Prostate gland (tissue), 2 donors: ENCODE measurements at places on chromosomes 16 and 17. TPM values are rescaled to one million over a fixed set of nuclear protein-coding genes. Genes with fewer than 3 reads are reported as not detected.
A peak's percentile ranks its signal among the peaks of the same experiment; 100 is the strongest.

GRCh38 chr17:72332367-72332766 is 211.5 kb downstream of the SOX9 start:
- H3K4me3 ChIP-seq, result no peak overlapping the region
- no peak overlapping the region for H3K27ac ChIP-seq
- no peak for DNase-seq
- no peaks in the 10 kb centered on the region for H3K36me3 ChIP-seq
- H3K4me1 ChIP-seq, result no peaks in the 10 kb centered on the region

DNA sequence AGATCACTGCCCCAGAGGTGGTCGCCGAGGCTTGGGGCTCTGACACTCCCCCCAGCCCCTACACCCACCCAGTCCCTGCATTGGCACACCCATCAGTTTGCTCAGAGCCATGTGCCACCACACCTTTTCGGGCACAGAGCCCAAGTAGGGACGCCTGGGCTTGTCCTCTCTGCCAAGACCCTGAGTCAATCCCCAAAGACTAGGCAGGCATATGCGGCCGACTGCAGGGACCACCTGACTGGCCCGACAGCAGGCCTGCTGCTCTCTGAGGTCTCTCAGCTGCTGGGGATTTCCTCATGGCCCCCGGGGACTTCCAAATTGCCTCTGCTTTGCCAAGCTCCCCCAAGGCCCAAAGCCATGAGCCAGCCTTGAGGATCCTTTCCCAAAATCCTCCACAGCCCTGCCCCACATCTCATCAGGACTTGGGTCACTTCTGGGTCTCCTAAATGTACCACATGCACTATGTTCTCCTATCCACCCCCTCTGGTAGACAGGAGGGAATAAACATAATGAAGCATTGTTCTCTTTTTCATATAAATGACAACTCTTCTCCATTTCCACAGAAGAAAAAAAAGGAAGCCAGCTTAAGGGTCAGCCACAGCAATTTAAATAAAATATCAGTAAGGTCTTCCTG is 30.6 kb downstream of the MYO18A start:
- no peaks in the 10 kb centered on the region for H3K36me3 ChIP-seq
- DNase-seq, result peak; percentile 48
- H3K4me3 ChIP-seq, result peak overlapping the region; percentile 41
- peak overlapping the region; percentile 74 for H3K27ac ChIP-seq

GRCh38 chr16:11735787-11736186 is 6.9 kb downstream of the TXNDC11 start:
- no peaks in the 10 kb centered on the region for H3K36me3 ChIP-seq
- H3K27ac ChIP-seq, result no peak overlapping the region
- no peak overlapping the region for H3K4me3 ChIP-seq
- H3K27me3 ChIP-seq, result no peaks in the 10 kb centered on the region
- no peak for DNase-seq

DNA sequence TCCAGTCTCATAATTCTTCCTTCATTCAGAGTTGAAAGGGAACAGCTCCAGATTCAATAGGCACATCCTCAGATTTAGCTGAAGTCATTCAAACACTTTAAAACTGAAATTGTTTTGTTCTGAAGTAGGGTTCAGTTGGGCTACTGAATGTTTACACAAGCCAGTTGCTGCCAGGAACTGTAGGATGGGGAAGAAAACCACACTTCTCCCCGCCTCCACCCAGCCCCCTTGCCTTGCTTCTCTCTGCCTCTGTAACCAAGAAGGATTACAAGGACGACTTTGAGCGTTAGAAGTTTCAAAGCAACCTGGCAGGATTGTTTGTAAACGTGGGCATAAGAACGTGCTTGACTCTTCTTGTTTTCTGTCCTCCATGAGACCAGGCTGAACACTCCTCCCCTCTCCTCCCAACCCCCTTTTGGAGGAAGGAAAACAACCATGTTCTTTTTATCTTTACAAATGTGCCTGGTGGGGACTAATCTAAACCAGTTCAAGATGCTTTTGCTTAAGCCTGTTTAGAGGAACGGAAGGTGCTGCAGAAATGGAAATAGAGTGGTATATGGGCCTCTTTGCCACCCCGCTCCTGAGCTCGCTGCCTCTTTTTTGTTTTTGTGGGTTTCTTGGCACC is 287.9 kb downstream of the FTO start:
- peak overlapping the region; percentile 56 for H3K27ac ChIP-seq
- H3K27me3 ChIP-seq, result no peaks in the 10 kb centered on the region
- H3K4me3 ChIP-seq, result no peak overlapping the region
- DNase-seq, result peak; percentile 51

DNA sequence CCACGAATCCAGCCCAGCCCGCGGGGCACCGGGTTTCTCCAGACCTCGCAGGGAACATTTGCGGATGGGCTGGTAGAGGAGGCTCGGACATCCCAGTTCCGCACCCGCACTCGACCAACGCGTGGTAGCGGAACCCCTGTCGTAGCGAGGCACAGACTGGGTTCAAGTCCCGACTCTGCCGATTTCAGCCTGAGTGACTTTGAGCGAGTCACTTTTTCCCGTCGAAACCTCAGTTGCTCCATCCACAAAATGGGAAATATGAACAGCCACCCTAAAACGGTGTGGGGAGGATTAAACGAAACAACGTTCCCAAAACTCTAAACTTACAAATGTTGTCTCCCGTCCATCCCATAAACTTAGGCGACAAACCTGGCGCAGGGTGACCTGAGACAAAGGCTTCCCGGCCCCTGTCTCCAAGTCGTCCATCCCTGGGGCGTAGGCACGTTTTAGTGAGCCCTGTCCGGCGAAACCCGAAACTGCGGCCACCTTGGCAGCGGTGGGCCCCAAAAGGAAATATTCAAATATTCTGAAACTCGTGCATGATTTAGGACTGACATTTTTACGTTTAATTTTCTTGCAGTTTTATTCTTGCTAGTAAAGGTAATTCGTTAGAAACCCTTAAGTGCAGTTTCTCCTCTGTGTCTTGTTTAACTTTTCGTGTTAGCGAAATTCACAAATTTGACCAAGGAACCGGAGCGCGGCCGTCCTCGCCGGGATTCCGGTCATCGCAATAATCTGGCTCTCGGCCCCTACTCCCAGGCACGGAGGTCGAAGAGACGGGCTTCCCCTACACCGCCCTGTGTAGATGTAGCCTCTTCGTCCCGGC is 1.9 kb upstream of the MLLT6 start:
- no peaks in the 10 kb centered on the region for H3K36me3 ChIP-seq
- H3K4me1 ChIP-seq, result peaks cover 4% of the 10 kb centered on the region
- H3K4me3 ChIP-seq, result peak overlapping the region; percentile 86

GRCh38 chr16:70391881-70392481 is 45.3 kb downstream of the DDX19A start:
- H3K4me1 ChIP-seq, result no peaks in the 10 kb centered on the region
- H3K27ac ChIP-seq, result no peak overlapping the region
- no peak for DNase-seq

- no peaks in the 10 kb centered on the region for H3K36me3 ChIP-seq
- DNase-seq, result no peak
- H3K4me1 ChIP-seq, result peaks cover 28% of the 10 kb centered on the region
- no peaks in the 10 kb centered on the region for H3K27me3 ChIP-seq
- H3K27ac ChIP-seq, result peak overlapping the region; percentile 91
- H3K4me3 ChIP-seq, result peak overlapping the region; percentile 86
Observed at GRCh38 chr17:18315562-18315922, 449 bp downstream of the SMCR8 start.

GRCh38 chr17:64442541-64442971 is 6.4 kb upstream of the MILR1 start:
- H3K36me3 ChIP-seq, result no peaks in the 10 kb centered on the region
- H3K4me3 ChIP-seq, result no peak overlapping the region
- H3K27ac ChIP-seq, result no peak overlapping the region
- no peaks in the 10 kb centered on the region for H3K27me3 ChIP-seq

- DNase-seq, result no peak
- H3K4me3 ChIP-seq, result no peak overlapping the region
- no peaks in the 10 kb centered on the region for H3K27me3 ChIP-seq
- H3K36me3 ChIP-seq, result no peaks in the 10 kb centered on the region
Observed at GRCh38 chr16:71426880-71427615, 14.8 kb downstream of the TLE7 start.

DNA sequence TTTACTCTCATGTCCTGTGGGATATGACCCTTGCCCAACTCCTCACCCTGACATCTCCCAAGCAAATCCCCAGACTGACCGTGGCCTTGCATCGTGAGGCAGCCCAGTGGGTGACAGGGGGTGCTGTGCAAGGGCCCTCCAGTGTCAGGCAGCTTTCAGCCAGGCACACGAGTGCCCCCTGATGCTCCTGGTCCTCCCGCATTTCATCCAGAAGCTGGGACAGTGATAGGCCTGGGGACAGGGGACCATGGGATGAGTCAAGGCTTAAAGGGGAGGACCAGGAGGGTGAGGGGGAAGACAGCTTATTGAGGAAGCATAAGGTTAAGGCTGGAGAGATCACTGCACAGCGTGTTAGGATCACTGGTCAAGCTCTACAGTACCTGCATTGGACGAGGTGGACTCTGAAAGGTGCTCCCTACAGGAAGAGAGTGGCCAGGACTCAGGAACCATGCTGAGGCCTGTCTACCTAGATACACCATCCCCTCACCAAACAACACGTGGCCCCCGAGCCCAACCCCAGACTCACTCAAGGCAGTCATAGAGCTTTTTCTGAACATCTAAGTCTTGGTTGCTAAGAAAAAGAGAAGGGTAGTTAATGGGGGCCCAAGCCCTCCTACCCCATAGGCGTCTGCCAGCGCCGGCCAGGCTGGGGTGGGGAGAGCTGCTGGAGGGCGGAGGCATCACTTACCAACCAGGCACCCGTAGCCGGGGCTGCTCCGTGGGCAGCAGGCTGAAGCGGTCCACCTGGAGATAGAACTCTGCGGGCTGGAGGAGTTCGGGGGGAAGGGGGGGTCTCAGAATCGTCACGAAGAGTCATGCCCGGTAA is 998 bp downstream of the ACD start:
- no peaks in the 10 kb centered on the region for H3K36me3 ChIP-seq
- DNase-seq, result no peak
- H3K4me1 ChIP-seq, result peaks cover 4% of the 10 kb centered on the region
- peak overlapping the region; percentile 80 for H3K27ac ChIP-seq
- H3K4me3 ChIP-seq, result peak overlapping the region; percentile 70
- no peaks in the 10 kb centered on the region for H3K27me3 ChIP-seq

GRCh38 chr17:9062399-9062902 is 41.1 kb downstream of the NTN1 start:
- no peak overlapping the region for H3K4me3 ChIP-seq
- H3K36me3 ChIP-seq, result no peaks in the 10 kb centered on the region
- no peaks in the 10 kb centered on the region for H3K27me3 ChIP-seq
- H3K27ac ChIP-seq, result no peak overlapping the region

DNA sequence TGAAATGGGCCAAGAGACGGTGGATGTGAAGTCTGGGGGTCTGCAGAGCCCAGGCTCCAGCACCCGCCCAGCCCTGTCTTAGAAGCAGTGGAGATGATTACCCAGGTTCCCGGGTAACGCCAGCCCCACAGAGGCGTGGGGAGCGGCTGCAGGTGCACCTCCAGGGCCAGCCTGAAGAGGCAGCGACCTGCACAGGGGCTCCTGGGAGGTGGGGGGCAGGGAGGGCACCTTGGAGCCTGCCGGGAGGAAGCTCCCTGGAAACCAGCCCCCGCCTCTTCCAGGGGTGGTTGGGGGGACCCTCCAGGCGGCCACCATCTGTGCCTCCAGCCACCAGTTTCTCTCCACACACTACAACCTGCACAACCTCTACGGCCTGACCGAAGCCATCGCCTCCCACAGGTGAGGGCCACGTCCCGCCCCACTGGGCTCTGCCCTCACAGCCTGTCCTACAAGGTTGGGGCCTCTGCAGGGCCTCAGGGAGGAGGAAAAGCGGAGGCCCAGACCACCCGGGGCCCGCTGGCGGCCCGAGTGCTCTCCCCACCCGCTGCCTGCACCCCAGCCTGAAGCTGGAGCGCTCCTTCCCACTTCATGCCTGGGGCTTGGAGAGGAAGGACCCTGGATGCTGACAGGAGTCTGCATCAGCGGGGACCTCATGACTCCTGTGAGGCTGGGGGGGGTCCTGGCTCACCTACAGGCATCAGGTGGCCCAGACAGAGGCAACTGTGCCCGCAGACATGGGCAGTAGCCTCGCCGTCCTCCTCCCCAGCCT is 10.5 kb downstream of the GAA start:
- H3K4me1 ChIP-seq, result no peaks in the 10 kb centered on the region
- H3K4me3 ChIP-seq, result no peak overlapping the region
- no peak overlapping the region for H3K27ac ChIP-seq
- no peaks in the 10 kb centered on the region for H3K27me3 ChIP-seq
- no peak for DNase-seq
- H3K36me3 ChIP-seq, result no peaks in the 10 kb centered on the region

- DNase-seq, result no peak
- no peaks in the 10 kb centered on the region for H3K36me3 ChIP-seq
- no peak overlapping the region for H3K27ac ChIP-seq
- H3K4me3 ChIP-seq, result no peak overlapping the region
Observed at GRCh38 chr17:8922451-8922850, 43.1 kb downstream of the PIK3R5 start.

- no peak overlapping the region for H3K4me3 ChIP-seq
- no peak for DNase-seq
- no peaks in the 10 kb centered on the region for H3K36me3 ChIP-seq
Observed at GRCh38 chr17:65406552-65406951, 154.9 kb downstream of the AXIN2 start.

GRCh38 chr16:1640261-1640941 is 28.2 kb downstream of the CRAMP1 start:
- DNase-seq, result no peak
- H3K27ac ChIP-seq, result no peak overlapping the region
- H3K27me3 ChIP-seq, result no peaks in the 10 kb centered on the region
- no peak overlapping the region for H3K4me3 ChIP-seq

GRCh38 chr17:5527601-5528250 is 41.4 kb downstream of the MIS12 start:
- no peaks in the 10 kb centered on the region for H3K36me3 ChIP-seq
- no peak overlapping the region for H3K27ac ChIP-seq
- DNase-seq, result no peak
- no peaks in the 10 kb centered on the region for H3K27me3 ChIP-seq

DNA sequence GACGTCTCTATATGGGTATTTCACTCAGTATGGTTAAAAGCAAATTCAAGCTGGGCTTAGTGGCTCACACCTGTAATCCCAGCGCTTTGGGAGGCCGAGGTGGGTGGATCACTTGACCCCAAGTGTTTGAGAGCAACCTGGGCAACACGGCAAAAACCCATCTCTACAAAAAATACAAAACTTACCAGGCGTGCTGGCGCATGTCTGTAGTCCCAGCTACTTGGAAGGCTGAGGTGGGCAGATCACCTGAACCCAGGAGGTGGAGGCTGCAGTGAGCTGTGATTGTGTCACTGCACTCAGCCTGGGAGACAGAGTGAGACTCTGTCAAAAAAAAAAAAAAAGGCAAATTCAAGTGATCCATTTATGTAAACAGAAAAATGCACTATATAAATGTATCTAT is 1.3 kb upstream of the TNFRSF17 start:
- peaks cover 3% of the 10 kb centered on the region for H3K4me1 ChIP-seq
- no peak overlapping the region for H3K4me3 ChIP-seq
- no peaks in the 10 kb centered on the region for H3K36me3 ChIP-seq
- DNase-seq, result no peak
- no peak overlapping the region for H3K27ac ChIP-seq

GRCh38 chr17:38571833-38572668 is 33.7 kb downstream of the SRCIN1 start:
- no peak overlapping the region for H3K27ac ChIP-seq
- no peaks in the 10 kb centered on the region for H3K36me3 ChIP-seq
- H3K27me3 ChIP-seq, result no peaks in the 10 kb centered on the region
- no peak for DNase-seq
- H3K4me3 ChIP-seq, result peak overlapping the region; percentile 37
- no peaks in the 10 kb centered on the region for H3K4me1 ChIP-seq

Gene CENPN
- total RNA-seq, result 40.6 TPM

Gene DNAAF8
- 7.1 TPM for total RNA-seq

Gene RCVRN
- not detected for total RNA-seq

Gene KAT2A
- 90.1 TPM for total RNA-seq

Gene TMEM95
- not detected for total RNA-seq

Gene C16orf92
- not detected for total RNA-seq

Gene KRT23
- 19.6 TPM for total RNA-seq
